Spinal cord (tissue), 10 donors: ENCODE measurements at places on chromosomes 1 and 21.

DNA sequence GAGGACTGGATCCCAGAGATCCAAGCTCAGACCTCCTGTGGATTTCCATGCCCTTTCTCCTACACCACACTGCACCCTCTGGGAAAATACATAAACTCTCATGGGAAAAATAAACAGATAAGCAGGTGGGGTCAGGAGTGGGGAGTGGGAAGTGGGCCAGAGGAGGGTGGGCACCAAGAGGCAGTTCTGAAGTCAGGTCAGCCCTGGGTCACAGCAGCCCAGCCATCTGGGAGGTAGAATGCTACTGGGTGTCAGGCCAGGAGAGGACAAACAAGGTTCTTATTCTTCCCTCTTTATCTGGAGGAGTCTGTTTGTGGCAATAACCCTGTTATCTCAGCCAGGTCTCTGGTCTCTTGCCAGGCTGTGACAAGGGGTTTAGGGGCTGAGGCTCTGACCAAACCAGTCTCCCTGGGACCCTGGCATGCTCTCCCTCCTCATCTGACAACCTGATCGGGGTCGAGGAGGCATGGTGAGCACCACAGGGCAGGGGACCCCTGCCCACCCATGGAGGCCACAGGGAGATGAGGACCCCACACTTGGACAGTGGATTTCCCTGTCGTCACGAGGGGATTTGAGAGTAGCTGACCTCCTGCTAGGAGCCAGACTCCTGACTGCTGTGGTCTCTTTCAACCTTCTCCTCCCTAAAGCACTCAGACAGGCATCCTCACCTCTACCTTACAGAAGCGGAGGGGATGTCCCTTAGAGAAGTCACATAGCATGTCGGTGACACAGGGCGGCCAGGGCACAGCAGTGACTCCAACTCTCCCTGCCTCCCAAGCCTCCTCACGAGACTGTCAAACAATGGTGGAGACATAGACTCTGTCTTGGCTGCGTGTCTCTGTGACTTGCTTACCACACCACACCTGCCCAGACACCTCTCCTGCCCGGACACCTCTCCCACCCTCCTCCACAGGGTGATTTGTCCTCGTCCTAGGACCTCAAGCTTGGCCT lies 51.3 kb upstream of the IFFO2 start:
- no peak overlapping the region for H3K4me3 ChIP-seq
- H3K4me1 ChIP-seq = peaks cover 28% of the 10 kb centered on the region
- no peak for DNase-seq
- H3K36me3 ChIP-seq = no peaks in the 10 kb centered on the region
- H3K27ac ChIP-seq = no peak overlapping the region
- H3K27me3 ChIP-seq = no peaks in the 10 kb centered on the region

GRCh38 chr1:160226623-160227022 lies 21.4 kb downstream of the PEA15 start:
- no peak overlapping the region for H3K27ac ChIP-seq
- H3K27me3 ChIP-seq = no peaks in the 10 kb centered on the region
- peaks cover 56% of the 10 kb centered on the region for H3K36me3 ChIP-seq

- peaks cover 78% of the 10 kb centered on the region for H3K4me1 ChIP-seq
- no peaks in the 10 kb centered on the region for H3K27me3 ChIP-seq
- H3K36me3 ChIP-seq = peaks cover 13% of the 10 kb centered on the region
- no peak overlapping the region for H3K27ac ChIP-seq
- DNase-seq = no peak
- no peak overlapping the region for H3K4me3 ChIP-seq
These were observed 24.7 kb downstream of the IFFO2 start for GRCh38 chr1:18931730-18932129.

- no peak overlapping the region for H3K4me3 ChIP-seq
- no peaks in the 10 kb centered on the region for H3K36me3 ChIP-seq
- no peak for DNase-seq
- no peaks in the 10 kb centered on the region for H3K4me1 ChIP-seq
- H3K27me3 ChIP-seq = no peaks in the 10 kb centered on the region
- no peak overlapping the region for H3K27ac ChIP-seq
These were observed 153.5 kb downstream of the DENND1B start for GRCh38 chr1:197621761-197622160.

DNA sequence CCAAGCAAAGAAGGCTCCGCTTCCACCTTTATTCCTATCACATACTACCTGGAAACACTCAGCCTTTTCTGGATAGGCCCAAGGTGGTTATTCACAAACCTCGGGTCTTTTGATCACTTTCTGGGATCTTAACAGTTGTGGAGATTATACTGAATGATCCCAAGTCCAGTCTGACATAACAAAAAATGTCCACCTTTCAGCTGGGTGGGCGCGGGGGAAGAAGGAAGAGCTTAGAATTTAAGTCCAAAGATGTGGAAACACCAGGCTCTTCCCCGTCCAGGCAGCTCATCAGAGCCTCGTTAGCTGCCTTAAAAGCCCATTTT lies 338 bp upstream of the C1orf53 start:
- no peaks in the 10 kb centered on the region for H3K36me3 ChIP-seq
- H3K4me3 ChIP-seq = peak overlapping the region; percentile 80
- H3K27ac ChIP-seq = peak overlapping the region; percentile 76

DNA sequence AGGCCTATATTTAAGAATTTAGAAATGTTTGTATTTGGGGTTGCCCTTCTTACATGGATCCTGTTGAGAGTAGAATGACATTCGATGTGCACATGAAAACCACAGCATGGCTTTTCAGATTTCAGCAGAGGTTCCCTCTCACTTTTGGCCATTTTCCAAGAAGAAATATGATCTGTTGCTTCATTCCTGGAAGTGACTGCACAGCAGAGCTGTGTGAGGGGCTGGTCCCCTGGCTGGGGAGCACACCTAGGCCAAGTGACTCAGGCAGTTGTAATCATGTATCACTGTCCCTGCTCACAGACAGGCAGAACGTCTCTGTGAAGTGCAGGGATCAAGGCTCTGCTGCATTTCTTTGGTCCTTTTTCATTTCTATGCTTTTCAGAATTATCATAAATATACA lies 32.3 kb downstream of the AGT start:
- peaks cover 22% of the 10 kb centered on the region for H3K36me3 ChIP-seq
- H3K27me3 ChIP-seq = no peaks in the 10 kb centered on the region
- DNase-seq = no peak
- H3K4me1 ChIP-seq = peaks cover 16% of the 10 kb centered on the region
- H3K27ac ChIP-seq = peak overlapping the region; percentile 19

DNA sequence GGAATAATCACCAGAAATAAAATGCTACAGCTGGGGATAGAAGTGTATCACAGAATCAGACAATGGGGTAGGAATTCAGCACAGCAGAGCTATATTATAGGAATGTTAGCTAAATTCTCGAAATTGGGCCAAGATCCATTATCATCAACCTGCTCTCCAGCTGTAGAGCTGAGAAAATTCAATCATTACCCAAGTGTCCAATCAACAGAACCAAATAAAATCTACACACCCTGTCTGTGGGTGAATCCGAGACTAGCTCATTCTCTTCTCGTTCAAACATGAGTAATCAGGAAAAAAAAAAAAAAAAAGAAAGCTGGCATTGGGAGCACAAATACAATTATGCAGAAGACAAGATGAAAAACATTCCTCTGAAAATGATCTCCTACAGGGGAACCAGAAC lies 119.2 kb downstream of the CDC7 start:
- peak overlapping the region; percentile 52 for H3K27ac ChIP-seq
- no peaks in the 10 kb centered on the region for H3K4me1 ChIP-seq
- peak; percentile 71 for DNase-seq
- H3K4me3 ChIP-seq = no peak overlapping the region
- H3K36me3 ChIP-seq = no peaks in the 10 kb centered on the region
- H3K27me3 ChIP-seq = no peaks in the 10 kb centered on the region

- H3K27ac ChIP-seq = peak overlapping the region; percentile 36
- H3K4me1 ChIP-seq = peaks cover 37% of the 10 kb centered on the region
- peak; percentile 76 for DNase-seq
- no peaks in the 10 kb centered on the region for H3K36me3 ChIP-seq
- no peaks in the 10 kb centered on the region for H3K27me3 ChIP-seq
These were observed 123.1 kb upstream of the ZBTB40 start for GRCh38 chr1:22328331-22329147.

DNA sequence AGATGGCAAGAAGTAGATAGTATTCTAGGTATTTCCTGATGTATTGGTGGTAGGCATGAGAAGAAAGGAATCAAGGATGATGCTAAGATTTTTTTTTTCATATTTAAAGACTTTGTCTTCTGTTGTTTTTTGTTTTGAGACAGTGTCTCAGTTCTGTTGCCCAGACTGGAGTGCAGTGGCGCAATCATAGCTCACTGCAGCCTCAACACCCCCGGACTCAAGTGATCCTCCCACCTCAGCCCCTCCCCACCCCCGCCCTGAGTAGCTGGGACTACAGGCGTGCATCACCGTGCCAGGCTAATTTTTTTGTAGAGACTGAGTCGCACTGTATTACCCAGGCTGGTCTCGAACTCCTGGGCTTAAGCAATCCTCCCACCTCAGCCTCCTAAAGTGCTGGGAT lies 2.8 kb upstream of the CAPZB start:
- DNase-seq = no peak
- peaks cover 2% of the 10 kb centered on the region for H3K27me3 ChIP-seq
- H3K36me3 ChIP-seq = peaks cover 9% of the 10 kb centered on the region
- peaks cover 29% of the 10 kb centered on the region for H3K4me1 ChIP-seq
- no peak overlapping the region for H3K27ac ChIP-seq
